T-helper 17 cell (primary cell): ENCODE measurements at places on chromosomes 5 and 9. TPM values are rescaled to one million over a fixed set of nuclear protein-coding genes. Genes with fewer than 3 reads are reported as not detected.

GRCh38 chr9:137242269-137243203 lies 1.4 kb downstream of the TUBB4B start:
- no peaks in the 10 kb centered on the region for H3K27me3 ChIP-seq
- H3K36me3 ChIP-seq = no peaks in the 10 kb centered on the region
- peaks cover 16% of the 10 kb centered on the region for H3K4me1 ChIP-seq
- no peak for DNase-seq

- H3K27me3 ChIP-seq = peaks cover 13% of the 10 kb centered on the region
- H3K36me3 ChIP-seq = peaks cover 2% of the 10 kb centered on the region
- H3K4me3 ChIP-seq = no peak overlapping the region
- H3K27ac ChIP-seq = no peak overlapping the region
- DNase-seq = no peak
Observed at GRCh38 chr5:1415626-1416360, 29.4 kb downstream of the SLC6A3 start.

DNA sequence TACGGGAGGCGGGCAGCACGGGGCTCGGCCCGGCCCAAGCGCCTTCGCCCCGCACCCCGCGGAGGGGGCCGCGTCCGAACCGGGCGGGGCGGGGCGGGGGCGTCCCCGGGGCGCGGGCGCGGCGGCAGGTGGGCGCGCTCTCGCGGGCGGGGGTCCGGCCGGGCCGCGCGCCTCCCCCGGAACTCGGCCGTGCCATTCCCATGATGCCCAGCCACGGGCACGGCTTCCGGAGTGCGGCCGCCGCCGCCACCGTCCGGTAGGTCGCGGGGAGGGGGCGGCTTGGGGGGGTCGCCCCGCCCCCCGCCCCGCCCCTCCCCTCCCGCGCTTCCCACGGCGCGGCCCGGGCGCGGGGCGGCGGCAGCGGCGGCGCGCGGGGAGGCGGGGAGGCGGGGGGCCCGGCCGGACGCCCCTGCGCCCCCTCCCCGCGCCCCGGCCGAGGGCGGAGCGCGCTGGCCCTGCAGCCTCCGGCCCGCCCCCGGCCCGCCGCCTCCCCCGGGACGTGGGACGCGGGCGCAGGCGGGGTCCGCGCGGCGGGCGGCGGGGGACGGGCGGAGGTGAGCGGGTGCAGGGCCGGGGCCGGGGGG lies at the start of gene PPP1R26:
Gene PPP1R26, plus strand, starts transcription at position 314 of the 584 bp plus-strand sequence. CDS start 4,729 bp downstream, outside the sequence.
- peak within 1 kb of the TSS; percentile 78 for H3K27ac ChIP-seq
- no peak for DNase-seq
- H3K27me3 ChIP-seq = no peaks in the 10 kb centered on the region

DNA sequence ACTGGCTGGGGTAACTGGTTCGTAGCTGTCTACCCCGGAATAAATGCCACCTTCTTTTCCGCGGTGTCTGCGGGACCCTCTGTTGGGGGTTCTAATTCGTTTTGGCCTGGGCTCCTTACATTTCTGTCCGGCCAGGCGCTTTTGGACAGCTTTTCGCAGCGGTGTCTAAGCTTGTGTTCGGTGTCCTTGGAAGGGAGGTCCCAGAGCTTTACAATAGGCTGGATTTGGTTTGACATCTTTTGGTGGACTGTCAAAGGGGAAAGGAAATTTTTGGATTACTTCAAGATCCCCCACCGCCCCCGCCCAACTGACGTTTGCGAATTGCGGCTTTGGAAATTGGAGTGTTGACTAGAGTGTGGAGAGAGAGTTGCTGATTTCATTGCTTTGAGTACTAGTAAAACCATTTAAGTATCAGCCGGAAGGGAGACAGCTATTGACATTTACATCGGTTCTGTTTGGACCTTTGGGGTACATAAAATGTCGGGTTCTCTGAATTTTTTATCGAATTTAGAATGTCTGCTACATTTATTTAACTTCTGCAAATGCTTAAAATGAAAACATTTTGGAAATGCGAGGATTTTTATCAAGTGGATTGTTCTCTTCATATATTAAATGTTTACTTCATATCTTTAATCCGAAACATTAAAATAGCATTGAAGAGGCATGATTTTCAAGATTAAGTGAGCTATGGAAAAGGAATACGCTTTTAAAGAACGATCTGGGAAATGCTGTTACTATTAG lies 4.7 kb upstream of the PURA start:
- H3K36me3 ChIP-seq = no peaks in the 10 kb centered on the region
- peaks cover 33% of the 10 kb centered on the region for H3K4me1 ChIP-seq
- peak overlapping the region; percentile 98 for H3K4me3 ChIP-seq
- peak overlapping the region; percentile 96 for H3K27ac ChIP-seq
- DNase-seq = no peak
- no peaks in the 10 kb centered on the region for H3K27me3 ChIP-seq

Gene PLCXD3
- not detected for total RNA-seq

Gene ZNF169
- total RNA-seq = 3.4 TPM

Gene SLC34A1
- 0.31 TPM for total RNA-seq

Gene SKIC3
- total RNA-seq = 78.2 TPM
